ENCODE measurements at places on chromosomes 1 and 21. TPM values are rescaled to one million over a fixed set of nuclear protein-coding genes. Genes with fewer than 3 reads are reported as not detected.

PRAMEF4 gene
- not detected for total RNA-seq

CTSE gene
- total RNA-seq, result not detected

DNAJC6 gene
- total RNA-seq, result 0.26 TPM

DMRTA2 gene
- not detected for total RNA-seq

CFHR5 gene
- total RNA-seq, result not detected

TMEM53 gene
- 15.7 TPM for total RNA-seq

PLA2G2D gene
- not detected for total RNA-seq

PLXNA2 gene
- total RNA-seq, result 18.1 TPM

SPRTN gene
- 7.8 TPM for total RNA-seq

Data from pericardium fibroblast (primary cell).